Aorta (tissue), 5 donors: ENCODE measurements at places on chromosomes 6 and 20. TPM values are rescaled to one million over a fixed set of nuclear protein-coding genes. Genes with fewer than 3 reads are reported as not detected.

GRCh38 chr6:112539355-112539754, 192.2 kb downstream of the RFPL4B start:
- no peak for DNase-seq
- no peaks in the 10 kb centered on the region for H3K36me3 ChIP-seq

DNA sequence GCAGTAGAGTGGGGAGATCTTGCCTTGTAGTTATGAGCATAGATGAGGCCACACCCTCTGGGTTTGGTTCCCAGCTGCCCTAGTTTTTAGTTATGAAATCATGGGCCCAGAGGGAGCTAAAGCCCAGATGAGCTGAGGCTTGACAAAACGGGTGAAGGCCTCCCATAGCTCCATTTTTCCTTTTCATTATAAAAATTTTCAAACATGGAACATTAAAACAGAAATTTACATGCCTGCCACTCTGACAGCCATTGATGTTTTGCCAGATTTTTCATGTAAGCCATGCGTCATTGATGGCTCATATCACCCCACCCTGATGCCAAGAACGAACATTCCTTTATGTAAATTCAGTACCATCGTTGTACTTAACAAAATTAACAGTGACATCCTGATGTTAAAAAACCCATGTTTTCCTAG, 67.9 kb downstream of the IGF2R start:
- H3K4me3 ChIP-seq = no peak overlapping the region
- DNase-seq = no peak
- no peaks in the 10 kb centered on the region for H3K27me3 ChIP-seq
- H3K4me1 ChIP-seq = peaks cover 2% of the 10 kb centered on the region
- no peak overlapping the region for H3K27ac ChIP-seq
- no peaks in the 10 kb centered on the region for H3K36me3 ChIP-seq

E2F1 gene
- total RNA-seq = 1.5 TPM

RNF146 gene
- 63.9 TPM for total RNA-seq

SLC13A3 gene
- total RNA-seq = 5.1 TPM

- no peak overlapping the region for H3K27ac ChIP-seq
- H3K4me3 ChIP-seq = no peak overlapping the region
- no peaks in the 10 kb centered on the region for H3K36me3 ChIP-seq
- no peaks in the 10 kb centered on the region for H3K27me3 ChIP-seq
- H3K4me1 ChIP-seq = peaks cover 2% of the 10 kb centered on the region
Measured at GRCh38 chr6:21118216-21118780, 475.3 kb upstream of the SOX4 start.

DNA sequence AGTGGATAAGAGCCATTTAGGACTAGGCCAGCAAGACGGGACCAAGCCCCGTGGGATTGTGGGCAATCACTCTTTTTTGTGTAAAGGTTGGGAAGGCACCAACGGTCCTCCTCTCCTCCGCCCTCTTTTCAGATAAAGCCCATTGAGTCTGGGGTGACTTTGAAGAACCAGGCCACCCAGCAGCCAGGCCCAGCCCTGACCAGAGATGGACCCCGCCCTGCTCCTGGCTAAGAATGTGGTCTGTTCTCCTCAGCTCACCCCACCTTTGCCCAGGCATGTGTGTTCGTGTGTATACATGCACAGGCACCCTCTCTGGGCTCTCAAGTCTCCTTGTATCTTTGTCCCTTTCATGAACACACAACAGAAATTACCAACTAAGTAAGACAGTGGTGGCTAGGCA, 9.1 kb downstream of the SDC4 start:
- H3K36me3 ChIP-seq = no peaks in the 10 kb centered on the region
- H3K4me1 ChIP-seq = peaks cover 4% of the 10 kb centered on the region
- no peaks in the 10 kb centered on the region for H3K27me3 ChIP-seq

DNA sequence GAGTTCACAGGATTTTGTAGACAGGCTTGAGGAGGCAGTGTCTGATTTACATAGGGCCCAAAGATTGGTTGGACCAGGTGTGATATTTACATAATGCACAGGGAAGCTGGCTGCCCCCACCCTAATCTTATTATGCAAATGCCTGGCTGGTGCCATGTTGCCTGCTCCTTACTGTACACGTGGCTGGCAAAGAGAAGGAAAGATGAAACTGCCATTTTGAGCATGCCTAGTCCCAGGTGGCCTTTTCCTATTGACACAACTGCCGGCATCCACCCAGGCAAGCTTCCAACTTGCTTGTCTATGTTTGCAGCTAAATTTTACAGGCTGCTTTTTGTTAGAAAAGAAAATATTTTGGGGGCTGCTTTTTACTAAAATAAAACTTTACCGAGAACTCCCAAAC, 174.6 kb downstream of the LMBRD1 start:
- no peak overlapping the region for H3K27ac ChIP-seq
- H3K4me3 ChIP-seq = no peak overlapping the region
- DNase-seq = no peak
- no peaks in the 10 kb centered on the region for H3K4me1 ChIP-seq

RIPOR2 gene
- total RNA-seq = 9.7 TPM

- no peak overlapping the region for H3K4me3 ChIP-seq
- no peaks in the 10 kb centered on the region for H3K4me1 ChIP-seq
- DNase-seq = no peak
Measured at GRCh38 chr20:1636621-1637020, 16.8 kb upstream of the SIRPB1 start.

DNA sequence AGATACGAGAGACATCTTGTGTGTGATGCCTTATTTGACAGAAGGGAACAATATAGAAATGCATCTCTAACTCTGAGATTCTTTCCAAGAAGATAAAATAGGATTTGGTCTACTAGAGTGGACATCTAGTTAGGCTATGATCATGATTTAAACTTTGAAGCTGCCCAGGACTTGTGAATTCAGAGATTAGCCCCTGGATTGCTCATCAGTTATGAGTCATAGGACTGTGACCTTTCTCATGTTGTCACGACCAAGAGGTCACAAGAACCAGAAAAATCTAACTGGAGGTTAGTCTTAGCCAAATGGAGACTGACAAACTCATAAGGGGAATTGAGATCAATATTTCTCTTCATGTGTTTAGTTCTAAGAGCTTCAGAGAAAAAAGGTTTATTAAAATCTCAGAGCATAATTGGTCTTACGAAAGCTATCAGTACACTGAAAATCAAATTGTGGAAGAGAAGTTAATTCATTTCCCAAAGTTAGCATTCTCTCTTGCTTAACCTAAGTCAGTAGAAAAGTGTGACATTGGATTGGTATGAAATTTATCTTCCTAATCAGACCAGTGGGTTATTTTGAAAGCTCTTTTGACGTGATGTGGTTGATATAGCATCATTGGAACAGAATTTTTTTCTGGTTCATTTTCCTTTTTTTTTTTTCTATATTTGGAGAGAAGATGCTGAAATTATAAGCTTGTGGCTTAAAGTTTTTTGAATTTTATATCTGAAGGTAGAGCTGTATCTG, 245.7 kb downstream of the RNF144B start:
- no peak for DNase-seq
- no peaks in the 10 kb centered on the region for H3K27me3 ChIP-seq
- H3K4me1 ChIP-seq = no peaks in the 10 kb centered on the region
- H3K4me3 ChIP-seq = no peak overlapping the region
- H3K36me3 ChIP-seq = no peaks in the 10 kb centered on the region

GRCh38 chr6:113112086-113112485, 745.1 kb upstream of the MARCKS start:
- H3K4me1 ChIP-seq = no peaks in the 10 kb centered on the region
- no peak overlapping the region for H3K27ac ChIP-seq
- no peak for DNase-seq

- H3K4me3 ChIP-seq = no peak overlapping the region
- no peak for DNase-seq
- H3K36me3 ChIP-seq = no peaks in the 10 kb centered on the region
Measured at GRCh38 chr6:116326996-116327395, 43.8 kb upstream of the DSE start.

DNA sequence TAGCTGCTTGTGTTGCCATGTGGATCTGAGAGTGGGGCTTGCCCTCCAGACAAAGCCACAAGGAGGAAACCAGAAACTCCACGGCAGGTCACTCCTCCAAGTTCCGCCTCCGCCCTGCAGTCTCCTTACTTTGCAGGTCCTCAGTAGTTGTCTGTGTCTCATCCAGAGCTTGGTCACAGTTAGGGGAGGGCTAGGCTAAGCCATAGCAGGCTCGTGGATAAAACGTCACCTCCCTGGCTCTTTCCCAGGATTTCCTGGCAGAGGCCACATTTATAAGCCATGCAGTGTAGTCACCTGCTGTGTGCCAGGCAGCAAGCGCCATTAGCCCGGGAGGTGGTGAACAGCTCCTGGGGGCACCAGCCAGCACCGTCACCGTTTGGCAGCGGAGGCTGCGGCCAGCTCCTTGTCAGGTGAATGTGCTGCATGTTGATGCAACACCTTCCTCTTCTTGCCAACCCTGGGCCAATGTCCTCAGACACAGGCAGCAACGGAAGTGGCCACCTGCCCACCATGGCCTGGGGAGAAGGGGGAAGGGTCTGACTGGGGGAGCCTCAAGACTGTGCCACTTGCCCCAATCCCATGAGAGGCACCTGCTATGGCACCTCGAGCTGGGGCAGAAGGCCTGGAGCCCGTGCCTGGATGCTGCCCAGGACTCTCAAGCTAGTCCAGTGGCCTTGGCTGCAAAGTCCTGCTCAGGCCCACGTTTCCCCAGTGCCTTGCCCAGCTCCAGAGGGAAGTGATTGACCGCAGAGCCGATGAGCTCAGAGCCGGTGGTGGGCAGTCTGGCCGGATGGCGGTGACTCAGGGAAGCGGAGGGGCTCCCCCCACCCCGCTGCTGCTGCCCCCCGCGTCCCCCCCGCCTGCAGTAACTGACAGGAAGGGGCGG, 39.0 kb upstream of the SLCO4A1 start:
- H3K36me3 ChIP-seq = no peaks in the 10 kb centered on the region
- H3K27ac ChIP-seq = no peak overlapping the region
- peak; percentile 89 for DNase-seq
- H3K27me3 ChIP-seq = no peaks in the 10 kb centered on the region
- no peaks in the 10 kb centered on the region for H3K4me1 ChIP-seq

GRCh38 chr20:21159658-21160380, 33.9 kb downstream of the KIZ start:
- H3K27ac ChIP-seq = no peak overlapping the region
- H3K36me3 ChIP-seq = peaks cover 2% of the 10 kb centered on the region
- no peaks in the 10 kb centered on the region for H3K27me3 ChIP-seq
- no peaks in the 10 kb centered on the region for H3K4me1 ChIP-seq

GHRH gene
- total RNA-seq = not detected

SLX4IP gene
- 5.6 TPM for total RNA-seq

- H3K4me1 ChIP-seq = peaks cover 5% of the 10 kb centered on the region
- H3K27ac ChIP-seq = peak overlapping the region; percentile 96
- DNase-seq = peak; percentile 82
- H3K27me3 ChIP-seq = no peaks in the 10 kb centered on the region
Measured at GRCh38 chr20:19973961-19974629, 43.1 kb upstream of the NAA20 start.

HUS1B gene
- total RNA-seq = 2.4 TPM

SALL4 gene
- total RNA-seq = 0.12 TPM

DNA sequence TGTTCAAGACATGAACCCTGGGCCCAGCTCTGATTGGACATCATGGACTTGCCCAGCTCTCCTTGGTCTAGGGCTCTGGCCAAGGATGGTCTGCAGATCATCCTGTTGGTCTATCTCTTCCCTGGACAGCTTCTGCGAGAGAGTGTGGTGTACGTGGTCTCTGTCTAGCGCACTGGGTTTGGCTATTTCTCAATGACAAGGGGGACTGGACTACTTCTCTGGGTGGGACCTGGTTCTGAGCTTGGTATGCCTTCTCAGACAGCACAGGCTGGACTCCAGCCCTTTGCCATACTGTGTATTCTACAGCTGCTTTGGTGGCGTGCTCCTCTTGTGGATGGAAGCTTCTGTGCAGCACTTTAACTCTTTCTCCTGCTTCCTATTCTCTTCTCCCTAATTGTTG, 8.5 kb upstream of the RAET1E start:
- no peaks in the 10 kb centered on the region for H3K36me3 ChIP-seq
- no peak for DNase-seq
- H3K4me3 ChIP-seq = no peak overlapping the region
- H3K4me1 ChIP-seq = no peaks in the 10 kb centered on the region

GRCh38 chr20:12882832-12883506, 125.8 kb upstream of the SPTLC3 start:
- no peak overlapping the region for H3K4me3 ChIP-seq
- DNase-seq = no peak
- H3K4me1 ChIP-seq = no peaks in the 10 kb centered on the region
- H3K27me3 ChIP-seq = peaks cover 3% of the 10 kb centered on the region
- no peaks in the 10 kb centered on the region for H3K36me3 ChIP-seq

DEFB124 gene
- total RNA-seq = 1.6 TPM

DNA sequence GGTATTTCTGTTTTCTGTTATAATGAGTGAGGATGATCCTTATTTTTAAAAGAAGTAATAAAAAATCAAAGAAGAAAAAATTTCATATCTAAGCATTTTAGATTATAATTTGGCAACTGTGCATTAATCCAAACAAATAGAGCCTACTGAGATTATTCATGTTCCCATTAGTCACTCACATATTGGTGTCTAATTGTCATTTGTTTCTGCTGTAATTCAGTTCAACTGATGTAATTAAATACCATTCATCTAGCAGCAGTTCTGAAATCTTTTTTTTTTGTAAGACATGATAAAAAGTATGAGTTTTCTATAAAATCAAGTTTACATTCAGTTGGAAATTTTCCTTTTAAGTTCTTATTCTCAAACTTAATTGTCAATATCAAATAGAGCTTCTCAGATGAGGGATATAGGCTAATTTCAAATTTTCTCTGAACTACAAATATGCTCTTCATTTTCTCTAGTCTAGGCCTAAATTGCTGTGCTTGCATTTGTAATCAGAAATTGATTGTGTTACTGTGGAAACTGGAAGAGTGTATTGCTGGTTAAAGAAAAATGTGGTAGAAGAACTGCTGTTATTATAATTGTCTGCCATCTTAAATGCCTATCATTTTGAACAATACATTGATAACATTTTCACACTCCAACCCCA, 23.6 kb downstream of the PACRG start:
- no peak overlapping the region for H3K4me3 ChIP-seq
- no peaks in the 10 kb centered on the region for H3K4me1 ChIP-seq
- no peak for DNase-seq
- H3K36me3 ChIP-seq = no peaks in the 10 kb centered on the region
- no peaks in the 10 kb centered on the region for H3K27me3 ChIP-seq

DNA sequence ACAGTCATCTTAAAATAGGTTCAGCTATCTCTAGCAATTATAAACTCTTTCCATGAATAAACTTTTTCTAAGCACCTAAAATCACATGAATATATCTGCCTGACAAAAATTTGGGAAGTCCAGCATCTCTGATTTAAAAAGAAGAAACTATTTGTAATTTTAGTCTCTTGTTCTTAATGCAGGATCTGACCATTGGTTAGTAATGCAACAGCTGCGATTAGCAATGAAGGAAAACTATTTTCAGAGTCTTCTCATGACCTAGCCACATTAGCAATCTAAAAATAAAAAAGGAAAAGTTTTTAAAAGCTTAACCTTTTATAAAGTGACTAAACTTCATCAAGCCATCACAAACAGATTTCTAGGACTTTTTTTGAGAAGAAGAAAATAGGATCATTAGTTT, 97.5 kb downstream of the PTPRK start:
- peaks cover 2% of the 10 kb centered on the region for H3K4me1 ChIP-seq
- H3K4me3 ChIP-seq = no peak overlapping the region
- H3K27me3 ChIP-seq = no peaks in the 10 kb centered on the region
- no peaks in the 10 kb centered on the region for H3K36me3 ChIP-seq
